NCI-H510A (cell line): ENCODE measurements at places on chromosomes 12 and 14.

DNA sequence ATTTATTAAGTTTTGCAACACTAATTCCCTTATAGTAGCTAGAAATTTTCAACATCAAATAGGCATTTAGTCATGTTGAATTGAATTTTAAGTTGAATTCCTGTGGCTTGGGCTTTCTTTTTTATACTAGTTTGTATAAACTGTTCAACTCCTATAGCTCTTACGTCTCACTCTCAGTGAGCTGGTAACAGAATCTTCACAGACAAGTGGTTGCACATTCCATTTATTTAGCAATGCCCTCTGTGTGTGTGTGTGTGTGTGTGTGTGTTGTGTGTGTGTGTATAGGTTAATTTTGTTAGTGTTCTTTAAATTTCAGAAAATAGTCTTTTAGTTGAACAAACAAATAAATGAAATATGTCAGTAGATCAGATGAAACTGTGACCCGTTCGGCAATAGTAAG, 425.0 kb downstream of the NPAS3 start:
- DNase-seq: no peak

- no peak for DNase-seq
Measured at GRCh38 chr14:104979758-104980610, 1.8 kb upstream of the AHNAK2 start.

- no peak for DNase-seq
Measured at GRCh38 chr12:7934889-7935492, 996 bp downstream of the SLC2A3 start.

GRCh38 chr14:50400461-50400860, 3.8 kb upstream of the CDKL1 start:
- no peak for DNase-seq

- DNase-seq: no peak
Measured at GRCh38 chr14:66982247-66982646, 207.0 kb upstream of the GARIN2 start.

- no peak for DNase-seq
Measured at GRCh38 chr14:101820283-101820798, 58.8 kb downstream of the PPP2R5C start.

DNA sequence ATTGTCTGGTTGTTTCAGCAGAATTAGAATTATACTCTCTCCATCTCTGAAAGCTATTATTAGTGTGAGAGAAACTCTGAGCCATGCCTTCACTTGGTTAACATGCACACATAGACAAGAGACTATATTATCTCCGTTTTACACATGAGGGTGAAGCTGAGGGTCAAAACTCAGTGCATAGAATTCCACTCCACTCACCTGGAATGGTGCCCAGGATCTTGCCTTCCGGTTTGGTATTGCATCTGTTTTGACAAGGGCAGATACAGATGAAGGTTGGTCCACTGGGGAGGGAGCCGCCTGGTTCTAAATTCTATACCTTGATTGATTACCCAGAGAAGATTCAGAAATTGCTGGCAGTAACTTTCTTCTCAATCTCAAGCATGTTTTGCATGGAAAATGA, 149.5 kb upstream of the PELI2 start:
- DNase-seq: no peak

GRCh38 chr14:70624972-70625371, 16.7 kb upstream of the TTC9 start:
- no peak for DNase-seq

DNA sequence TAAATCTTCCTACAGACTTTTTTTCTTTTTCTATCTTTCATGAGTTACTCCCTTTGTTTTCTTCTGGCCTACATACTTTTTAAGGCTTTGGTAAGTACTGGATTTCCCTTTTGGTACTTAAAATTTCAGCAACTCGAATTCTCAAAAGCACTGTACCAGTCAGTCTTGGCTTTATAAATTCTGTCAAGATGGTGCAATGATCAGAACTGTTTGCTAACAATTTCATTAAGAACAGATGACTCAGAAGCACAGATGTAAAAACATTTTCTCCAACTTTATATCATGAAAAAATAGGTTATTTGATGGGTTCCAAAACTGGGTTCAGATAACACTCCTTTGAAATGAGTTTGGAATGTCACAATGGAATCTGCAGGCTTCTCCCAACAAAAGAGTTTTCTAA, 1961.8 kb upstream of the FLRT2 start:
- no peak for DNase-seq

- DNase-seq: no peak
Measured at GRCh38 chr12:50934981-50935807, 17.1 kb upstream of the HIGD1C start.

DNA sequence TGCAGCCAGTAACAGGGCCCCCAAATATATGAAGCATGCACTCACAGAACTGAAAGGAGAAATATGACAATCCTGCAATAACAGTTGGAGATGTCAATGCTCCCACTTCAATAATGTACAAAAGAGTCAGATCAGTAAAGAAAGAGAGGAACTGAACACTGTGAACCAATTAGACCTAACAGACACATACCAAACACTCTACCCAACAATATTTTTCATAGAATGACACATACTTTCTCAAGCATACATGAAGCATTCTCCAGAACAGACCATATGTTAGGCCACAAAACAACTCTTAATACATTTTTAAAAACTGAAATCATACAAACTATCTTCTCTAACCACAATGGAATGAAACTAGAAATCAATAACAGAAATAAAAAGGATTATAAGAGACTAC, 80.2 kb downstream of the ELK3 start:
- no peak for DNase-seq

DNA sequence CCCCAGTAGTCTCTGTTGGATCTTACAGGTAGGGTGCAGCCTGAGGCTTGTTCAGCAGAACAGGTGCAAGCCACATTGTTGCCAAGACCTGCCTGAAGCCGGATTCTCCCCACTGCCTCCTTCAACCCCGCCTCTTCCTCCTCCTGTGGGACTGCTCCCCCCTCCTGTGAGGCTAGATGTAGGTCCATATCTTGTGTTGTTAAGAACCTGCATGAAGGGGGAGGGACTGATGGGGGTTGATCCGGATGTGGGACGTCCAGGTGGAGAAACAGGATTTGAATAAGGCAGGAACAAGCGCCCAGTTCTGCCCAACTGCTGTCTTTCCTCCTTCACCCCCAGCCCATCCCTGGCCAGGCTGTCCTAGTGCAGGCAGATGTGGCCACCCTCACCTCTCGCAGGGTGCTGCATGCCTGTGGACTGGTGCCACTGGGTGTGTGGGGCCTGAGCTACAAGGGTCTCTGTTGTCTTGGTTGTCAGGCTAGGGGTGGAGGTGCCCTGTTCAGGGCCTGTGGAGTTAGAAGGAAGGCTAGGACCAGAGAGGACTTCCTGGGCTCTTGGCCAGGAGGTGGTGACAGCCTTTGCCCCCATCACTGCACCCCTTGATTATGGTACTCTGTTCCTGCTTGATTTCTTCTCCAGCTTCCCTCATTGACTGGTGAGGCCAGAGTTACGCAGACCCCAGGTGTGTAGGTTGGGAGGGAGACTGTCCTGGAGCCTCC, 1.4 kb downstream of the NR4A1 start:
- no peak for DNase-seq

GRCh38 chr12:82783435-82783834, 96.7 kb downstream of the TMTC2 start:
- no peak for DNase-seq

DNA sequence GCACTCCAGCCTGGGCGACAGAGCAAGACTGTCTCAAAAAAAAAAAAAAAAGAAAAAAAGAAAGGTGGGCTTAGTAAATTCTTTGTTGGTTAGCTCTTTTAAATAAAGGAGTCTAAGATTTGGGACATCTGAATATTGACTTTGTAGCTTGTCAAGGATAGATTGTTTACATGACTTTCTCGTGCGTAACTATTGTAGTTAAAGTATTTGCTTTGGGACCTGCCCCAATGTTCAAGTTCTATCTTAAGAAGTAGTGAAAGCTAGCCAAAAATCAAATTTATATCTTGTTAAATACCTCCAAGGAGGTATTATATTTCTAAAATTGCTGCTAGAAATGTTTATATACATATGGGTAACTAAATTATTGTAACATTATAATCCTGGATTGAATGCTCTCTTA, 32.4 kb downstream of the PTPN21 start:
- no peak for DNase-seq

GRCh38 chr12:132523576-132524331, 33.8 kb downstream of the FBRSL1 start:
- DNase-seq: no peak

DNA sequence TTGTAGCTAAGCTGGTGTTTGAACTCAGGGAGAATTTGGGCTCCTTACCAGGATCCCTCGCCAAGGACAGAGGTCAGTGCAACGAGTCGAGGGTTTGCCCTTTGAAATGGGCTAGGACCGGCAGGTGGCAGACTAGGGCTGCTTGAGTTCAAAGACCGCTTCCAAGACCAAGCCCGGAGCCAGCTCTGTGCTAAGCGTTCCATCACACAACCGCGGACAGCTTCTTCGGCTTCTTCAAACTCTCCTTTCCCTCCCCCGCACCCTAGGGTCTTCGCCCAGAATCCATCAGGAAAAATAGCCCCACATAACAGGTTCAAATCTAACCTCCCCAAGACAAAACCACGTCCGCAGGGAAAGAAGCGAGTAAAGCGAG, 705 bp upstream of the FLVCR2 start:
- peak; percentile 36 for DNase-seq

DNA sequence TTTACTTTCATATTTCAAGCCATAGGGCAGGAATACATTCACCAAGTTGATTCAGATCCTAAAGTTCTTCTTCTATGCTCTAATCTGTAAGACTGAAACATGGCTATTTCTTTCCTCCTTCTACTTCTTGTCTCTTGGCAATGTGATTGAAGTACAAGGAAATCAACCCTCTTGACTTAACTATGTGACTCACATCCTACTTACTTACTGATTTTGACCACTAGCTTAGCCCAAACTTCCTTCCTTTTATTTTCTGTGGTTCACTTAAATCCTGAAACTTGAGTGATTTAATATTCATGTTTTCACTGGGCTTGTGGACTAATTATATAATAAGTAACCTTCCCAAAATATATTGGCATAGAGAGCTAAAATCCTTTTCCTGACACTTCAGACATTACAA, 111.2 kb upstream of the NOVA1 start:
- DNase-seq: no peak

DNA sequence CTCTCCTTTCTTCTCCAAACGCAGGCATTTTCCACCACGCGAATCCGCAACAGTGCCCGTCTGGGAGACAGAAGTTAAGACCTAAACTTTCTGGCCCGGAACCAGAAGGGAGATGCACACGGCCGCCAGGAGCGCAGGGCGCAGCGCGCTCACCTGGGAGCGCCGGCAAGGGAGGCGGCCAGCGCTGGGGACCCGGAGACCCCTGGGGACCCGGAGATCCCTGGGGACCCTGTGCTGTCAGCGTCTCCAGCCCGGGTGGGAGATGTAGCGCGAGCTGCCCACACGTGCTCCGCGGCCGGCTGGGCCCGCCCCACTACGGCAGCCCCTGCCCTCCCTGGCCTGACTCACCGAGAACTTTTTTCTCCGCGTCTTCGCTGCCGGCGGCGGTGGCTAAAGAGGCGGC, 620 bp downstream of the YBX3 start:
- DNase-seq: peak; percentile 34

- DNase-seq: no peak
Measured at GRCh38 chr12:119989731-119990381, 820 bp downstream of the BICDL1 start.

DNA sequence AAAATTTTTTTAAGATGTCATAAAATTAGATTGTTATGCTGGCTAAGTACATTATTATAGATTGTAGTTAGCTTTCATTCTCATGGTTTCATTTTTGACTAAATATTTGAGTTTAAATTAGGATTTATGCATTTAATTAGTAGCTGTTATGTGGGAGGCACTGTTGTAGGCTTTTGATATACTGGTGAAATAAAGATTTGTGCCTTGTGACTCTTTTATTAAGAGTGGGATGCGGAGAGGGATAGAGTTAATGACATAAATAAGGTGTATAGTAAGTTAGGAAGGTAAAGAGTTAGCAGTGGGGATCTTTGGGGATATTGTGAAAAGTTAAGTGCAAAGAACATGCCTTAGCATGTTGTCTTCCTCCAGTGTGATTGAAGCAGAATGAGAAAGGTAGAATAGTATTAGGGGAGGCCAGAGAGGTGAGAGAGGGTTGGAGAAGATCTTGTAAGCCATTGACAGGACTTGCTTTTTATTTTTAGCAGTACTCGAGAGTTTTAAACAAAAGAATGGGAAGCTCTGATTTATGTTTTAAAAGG, 8.8 kb downstream of the ARHGAP5 start:
- no peak for DNase-seq

DNA sequence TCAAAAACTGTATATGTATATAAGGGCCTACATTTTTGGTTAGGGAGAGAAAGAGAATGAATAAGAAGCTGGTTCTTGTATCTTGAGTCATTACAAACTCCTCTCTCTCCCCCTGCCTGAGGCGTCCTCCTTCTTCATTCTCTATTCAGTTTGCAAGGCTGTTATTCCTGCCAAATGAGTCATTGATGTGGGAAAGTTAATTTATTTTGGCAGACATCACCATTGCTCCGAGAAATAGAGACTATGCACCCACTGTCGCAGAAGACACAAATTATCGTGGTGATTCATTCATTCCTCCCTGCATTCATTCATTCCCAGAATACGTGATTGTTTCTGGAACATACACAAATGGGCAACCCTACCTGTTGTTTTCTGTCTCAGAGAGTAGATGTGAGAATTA, 112.5 kb upstream of the MED13L start:
- no peak for DNase-seq

DNA sequence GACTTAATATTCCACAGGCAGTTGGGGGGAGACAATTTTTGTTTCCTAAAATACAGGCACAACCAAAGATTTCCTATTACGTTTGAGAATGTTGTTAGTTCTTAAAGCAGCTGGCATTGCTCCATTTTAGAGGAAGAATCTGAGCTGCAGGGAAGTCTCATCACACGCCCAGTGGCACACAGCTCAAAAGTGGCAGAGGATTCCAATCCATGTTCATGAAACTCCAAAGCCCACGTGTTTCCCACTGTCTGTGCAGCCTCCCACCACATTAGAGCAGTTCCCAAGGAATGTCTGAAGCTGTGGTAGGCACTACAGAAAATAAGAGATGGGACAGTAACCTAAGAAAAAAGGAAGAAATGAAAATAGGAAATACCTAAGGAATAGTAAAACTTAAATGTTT, 6.1 kb upstream of the IL26 start:
- no peak for DNase-seq

DNA sequence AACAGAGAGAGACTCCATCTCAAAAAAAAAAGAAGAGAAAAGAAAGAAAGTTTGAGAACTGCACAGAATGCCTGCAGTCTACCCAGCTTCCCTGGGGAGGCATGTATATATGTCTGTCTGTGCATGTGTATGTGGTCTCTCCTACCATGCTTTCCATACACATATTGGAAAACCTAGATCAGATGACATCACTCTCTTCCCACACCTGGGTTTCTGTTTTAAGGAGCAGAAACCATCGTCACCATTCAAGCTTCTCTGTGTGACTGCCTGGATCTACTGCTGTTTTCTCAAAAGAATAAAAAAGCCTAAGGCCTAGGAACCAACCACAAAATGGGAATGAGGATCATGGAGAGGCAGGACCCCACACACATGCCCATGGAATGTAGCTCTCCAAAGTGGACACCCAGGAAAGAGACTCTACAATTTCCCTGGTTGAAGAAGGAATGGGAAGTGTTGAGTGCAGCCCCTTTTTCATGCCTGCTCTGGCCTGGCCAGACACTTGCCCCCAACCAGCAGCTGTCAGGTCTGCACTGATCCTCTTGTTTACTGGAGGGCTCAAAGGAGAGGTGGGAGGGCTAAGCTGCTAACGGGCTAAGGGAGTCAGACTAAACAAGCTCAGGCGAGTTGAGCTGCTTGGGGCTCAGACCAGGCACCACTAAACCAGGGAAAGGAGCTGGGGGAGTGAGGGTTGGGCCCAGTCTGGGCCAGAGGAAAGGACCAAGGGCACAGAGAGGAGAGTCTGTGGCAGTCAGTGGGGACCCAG, 7.7 kb upstream of the PCK2 start:
- no peak for DNase-seq
